ENCODE measurements at places on chromosomes 1 and 21.

- DNase-seq, result no peak
Observed at GRCh38 chr1:6125366-6125765, 54.8 kb downstream of the CHD5 start.

DNA sequence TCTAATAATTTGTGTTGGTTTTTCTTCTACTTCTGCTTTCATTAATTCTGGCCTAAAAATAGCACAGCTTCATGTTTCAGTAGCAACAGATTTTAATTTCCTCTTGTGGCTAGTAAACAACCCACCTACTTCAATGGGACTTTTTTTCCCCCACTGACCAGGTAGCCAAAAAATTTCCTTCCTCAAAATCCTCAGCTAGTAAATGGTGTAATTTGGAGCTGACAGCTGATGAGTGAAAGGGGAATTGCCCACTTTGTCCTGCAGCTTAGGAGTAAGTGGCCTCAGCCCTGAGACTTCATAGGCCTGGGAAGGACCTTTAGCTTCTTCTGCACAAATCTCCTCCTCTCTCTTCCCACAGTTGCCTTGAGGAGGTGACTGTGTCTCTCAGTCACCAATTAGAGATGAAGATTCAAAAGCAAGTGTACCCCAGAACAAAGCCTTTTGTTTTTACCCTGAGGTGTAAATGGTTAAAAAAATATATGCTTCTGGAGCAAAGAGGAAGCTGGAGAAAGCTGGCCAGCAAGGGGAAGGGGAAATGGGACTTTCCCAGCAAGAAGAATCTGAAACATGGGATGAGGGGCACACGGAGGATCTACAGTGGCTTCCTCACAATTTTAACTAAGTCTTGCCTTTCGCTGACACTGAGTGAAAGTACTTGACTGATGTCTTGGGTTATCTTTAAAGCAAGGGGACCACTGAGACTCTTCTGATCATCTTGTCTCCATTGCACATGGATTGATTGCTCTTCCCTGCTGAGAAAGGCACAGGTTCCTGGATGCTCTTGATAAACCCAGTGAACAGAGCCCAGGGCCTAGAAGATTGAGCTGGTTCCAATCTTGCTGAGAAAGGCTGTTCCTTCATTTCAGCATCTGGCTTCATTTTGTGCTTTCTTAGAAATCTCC, 35.8 kb upstream of the VCAM1 start:
- no peak for DNase-seq

- no peak for DNase-seq
Observed at GRCh38 chr1:6870086-6870485, 84.8 kb downstream of the CAMTA1 start.

GRCh38 chr1:153773096-153773921, 1.9 kb upstream of the SLC27A3 start:
- no peak for DNase-seq

- DNase-seq, result no peak
Observed at GRCh38 chr1:33175865-33176264, 6.0 kb downstream of the TRIM62 start.

- no peak for DNase-seq
Observed at GRCh38 chr1:5891736-5892135, 100.5 kb downstream of the NPHP4 start.

DNA sequence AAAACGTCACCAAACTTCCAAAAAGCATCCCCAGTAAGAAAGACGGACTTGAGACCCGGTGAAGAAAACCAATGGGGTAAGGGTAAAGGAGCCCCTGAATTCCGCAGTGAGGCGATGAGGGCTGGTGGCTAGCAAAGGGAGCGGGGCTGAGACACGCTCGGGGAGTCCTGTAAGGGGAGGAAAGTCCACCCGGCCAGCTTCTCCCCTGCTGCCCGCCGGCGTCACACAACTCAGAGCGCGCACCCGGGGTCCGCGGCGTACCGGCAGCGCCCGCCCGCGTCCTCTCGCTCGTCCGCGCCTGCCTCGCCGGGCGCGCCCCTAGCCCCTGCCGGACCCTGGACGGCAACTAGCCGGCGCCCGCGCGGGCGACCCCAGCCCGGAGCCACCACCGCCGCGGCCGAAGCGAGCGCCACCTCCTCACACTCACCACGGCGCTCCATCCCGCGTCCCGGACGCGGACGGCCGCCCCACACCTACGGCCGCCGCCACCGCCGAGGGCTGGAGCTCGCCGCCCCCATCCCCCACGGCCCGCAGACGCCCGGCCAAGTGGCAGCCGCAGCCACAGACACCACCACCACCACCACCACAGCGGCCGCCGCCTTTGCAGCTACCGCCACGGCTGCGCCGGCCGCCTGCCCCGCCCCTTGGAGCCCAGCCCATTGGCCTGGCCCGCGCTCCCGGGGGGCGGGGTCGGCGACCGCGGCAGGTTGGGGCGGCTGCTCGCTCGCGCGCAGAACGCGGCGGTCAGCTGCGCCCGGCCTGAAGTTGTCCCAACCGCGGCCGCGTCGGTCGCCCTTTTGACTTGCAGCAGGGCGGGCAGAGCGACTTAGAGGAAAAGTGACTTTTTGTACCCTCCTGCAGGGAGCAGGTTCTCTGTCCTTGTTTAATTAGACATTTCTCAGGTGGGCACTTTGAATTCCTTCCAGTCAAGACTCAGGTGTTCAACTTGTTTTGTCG, 10.0 kb upstream of the ARHGAP29 start:
- DNase-seq, result no peak

- DNase-seq, result no peak
Observed at GRCh38 chr1:153238527-153238926, 21.0 kb upstream of the LORICRIN start.

DNA sequence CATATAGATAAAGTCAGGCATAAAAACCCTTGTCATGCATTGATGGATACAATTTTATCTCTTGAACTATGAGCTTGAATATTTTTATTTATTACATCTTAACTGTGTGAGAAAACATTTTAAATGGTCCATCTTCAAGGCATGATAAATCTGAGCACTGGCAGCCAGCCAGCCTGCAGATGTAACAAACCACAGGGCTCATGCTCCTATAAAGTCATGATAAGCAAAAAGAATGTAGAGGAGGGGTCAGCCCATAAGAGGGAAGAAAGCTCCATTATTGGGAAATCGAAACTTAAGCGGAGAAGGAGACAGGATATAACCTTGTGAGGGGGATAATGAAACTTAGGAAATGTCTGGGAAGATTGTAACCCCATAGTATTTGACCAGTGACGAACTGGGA, 839.0 kb downstream of the LRRIQ3 start:
- no peak for DNase-seq

- no peak for DNase-seq
Observed at GRCh38 chr1:3003941-3004270, 17.4 kb upstream of the ACTRT2 start.

DNA sequence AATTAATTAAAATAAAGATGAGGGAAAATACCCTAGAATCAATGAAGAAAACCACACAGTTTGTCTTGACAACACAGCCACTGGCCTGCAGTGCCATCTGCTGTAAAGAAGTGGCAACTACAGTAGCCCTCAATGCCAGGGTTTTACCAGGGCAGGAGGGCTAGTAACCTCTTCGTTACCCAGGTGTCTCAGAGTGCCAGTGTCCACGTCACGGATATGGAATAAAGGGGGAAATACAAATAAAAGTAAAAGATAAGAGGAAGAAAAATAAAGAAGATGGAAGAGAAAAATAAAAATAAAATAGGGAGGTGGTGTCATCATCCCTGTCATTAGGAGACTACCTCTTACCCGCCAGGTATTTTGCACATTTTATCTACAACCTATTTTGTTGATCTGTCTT, 14.2 kb upstream of the SLC44A3 start:
- DNase-seq, result peak; percentile 31

DNA sequence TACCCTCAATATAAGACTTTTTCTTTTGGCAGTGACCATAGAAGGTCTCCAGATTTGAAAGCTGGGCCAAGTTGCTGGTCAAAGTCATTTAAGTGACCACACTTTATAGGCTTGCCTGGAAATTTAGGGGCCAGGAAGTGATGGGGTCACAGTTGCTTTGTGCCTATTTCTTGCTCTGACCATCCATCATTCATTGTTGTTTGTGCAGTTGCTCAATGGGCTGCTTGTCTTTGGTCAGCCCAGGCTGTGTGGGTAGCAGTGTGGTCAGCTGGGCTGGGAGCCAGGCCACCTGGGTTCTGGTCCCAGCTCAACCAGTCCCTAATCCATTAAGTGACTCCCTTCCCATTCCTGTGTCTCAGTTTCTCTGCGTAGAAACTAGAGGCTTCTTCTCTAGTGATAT, 2.1 kb upstream of the OTUD7B start:
- no peak for DNase-seq

GRCh38 chr21:45478816-45479669, 63.2 kb downstream of the SLC19A1 start:
- DNase-seq, result no peak

- no peak for DNase-seq
Observed at GRCh38 chr1:163442231-163442879, 120.6 kb downstream of the NUF2 start.

DNA sequence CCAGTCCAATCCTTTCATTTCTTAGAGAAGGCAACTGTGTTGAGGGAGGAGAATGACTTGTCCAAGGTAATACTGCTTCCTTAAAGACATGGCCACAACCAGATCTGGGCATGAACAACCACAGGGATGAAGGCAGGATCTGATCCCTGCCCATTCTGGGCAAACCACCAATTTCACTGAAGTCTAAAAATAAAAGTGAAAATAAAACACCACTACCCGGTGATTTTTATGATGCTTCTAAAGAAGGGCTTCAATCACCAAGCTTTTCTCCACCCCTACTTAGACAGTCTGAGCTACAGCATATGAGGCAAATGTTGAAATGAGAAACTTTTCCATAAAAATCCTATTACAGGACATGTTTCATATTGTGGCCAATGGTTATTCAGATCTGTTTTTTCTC, 133.0 kb downstream of the PTPN14 start:
- no peak for DNase-seq

DNA sequence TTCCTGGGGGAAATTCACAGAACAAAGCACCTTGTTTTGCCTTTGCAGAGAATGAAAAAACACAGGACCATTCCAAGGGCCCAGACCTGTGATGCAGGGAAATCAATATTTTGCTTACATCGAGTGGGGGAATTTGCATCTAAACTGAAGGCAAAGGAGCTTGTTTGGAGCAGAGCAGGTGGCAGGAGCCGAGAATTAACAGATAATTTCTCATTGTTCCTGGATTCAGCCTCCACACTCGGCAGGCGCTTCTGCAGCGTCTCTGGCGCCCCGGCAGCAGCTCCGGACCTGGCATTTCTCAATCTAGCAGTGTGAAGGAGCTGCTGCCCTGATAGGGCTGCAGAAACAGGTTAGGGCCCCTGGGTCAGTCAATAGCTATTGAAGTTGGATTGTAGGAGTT, 2.0 kb upstream of the SYT6 start:
- DNase-seq, result no peak

DNA sequence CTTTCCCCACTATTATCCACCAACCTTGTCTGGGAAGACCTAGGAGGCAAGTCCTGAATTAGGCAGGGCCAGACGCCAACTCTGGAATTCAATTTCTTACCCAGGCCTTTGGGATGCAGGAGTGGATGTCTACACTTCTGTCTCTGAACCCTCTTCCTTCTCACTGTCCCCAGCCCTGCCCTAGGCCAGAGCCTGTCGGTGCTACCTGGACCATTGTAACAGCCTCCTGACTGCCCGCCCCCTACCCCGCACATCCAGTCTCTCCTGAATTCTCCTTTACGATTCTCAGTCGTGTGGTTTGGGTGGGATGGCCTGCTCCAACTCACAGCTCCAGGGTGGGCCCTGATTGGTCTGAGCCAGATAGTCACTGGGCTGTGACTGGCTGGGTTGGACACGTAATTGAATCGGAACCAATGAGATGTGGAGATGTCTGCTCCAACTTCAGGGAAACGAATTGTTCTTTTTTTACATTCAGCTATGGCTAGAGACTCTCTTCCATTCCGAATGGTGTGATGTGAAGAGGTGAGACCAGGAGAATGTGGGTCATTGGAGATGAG, 304.6 kb downstream of the PTPRU start:
- DNase-seq, result no peak

DNA sequence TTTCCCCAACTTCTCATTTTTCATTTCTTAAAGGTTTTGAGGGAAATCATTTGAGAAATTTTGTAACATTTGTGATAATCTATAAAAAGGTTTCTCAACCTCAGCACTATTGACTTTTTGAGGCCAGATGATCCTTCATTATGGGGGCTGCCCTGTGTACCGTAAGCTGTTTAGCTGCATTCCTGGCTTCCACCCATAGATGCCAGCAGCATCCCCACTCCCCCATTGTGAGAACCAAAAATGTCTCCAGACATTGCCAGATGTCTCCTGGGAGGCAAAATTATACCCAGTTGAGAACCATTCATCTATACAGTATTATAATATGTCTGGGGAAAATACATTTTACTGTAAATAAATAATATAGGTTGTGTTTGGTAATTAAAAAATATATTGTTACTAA, 146.0 kb downstream of the PBX1 start:
- DNase-seq, result no peak

DNA sequence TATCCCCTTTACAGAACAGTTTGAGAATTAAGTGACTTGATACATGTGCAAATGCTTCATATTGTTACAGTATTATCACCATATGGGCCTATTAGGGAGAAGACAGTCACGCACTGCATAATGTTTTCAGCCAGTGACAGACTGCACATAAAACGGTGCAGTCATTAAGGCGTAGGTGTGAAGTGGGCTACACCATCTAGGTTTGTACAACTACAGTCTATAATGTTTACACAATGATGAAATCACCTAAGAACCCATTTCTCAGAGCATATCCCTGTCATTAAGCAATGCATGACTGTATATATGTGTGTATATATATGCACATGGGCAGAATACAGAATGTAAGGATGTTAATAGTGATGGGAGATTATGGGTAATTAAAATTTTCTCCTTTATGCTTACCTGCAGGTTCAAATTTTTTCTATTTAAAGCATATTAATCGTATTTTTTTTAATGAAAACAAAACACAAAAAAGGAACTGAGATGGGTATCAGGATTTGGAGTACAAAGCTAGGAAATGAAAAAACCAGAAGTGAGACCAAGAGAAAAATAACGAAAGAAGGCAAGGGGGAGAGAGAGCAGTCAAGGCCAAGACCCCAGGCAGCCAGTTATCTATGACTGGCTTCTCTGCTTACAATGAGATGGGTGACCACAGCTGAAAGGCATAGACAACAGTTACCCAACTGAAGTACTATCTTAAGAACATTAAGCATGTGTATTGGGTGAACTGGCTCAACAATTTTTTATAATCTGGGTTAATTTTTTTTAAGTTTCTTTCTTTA, 122.9 kb upstream of the DAB1 start:
- DNase-seq, result no peak

DNA sequence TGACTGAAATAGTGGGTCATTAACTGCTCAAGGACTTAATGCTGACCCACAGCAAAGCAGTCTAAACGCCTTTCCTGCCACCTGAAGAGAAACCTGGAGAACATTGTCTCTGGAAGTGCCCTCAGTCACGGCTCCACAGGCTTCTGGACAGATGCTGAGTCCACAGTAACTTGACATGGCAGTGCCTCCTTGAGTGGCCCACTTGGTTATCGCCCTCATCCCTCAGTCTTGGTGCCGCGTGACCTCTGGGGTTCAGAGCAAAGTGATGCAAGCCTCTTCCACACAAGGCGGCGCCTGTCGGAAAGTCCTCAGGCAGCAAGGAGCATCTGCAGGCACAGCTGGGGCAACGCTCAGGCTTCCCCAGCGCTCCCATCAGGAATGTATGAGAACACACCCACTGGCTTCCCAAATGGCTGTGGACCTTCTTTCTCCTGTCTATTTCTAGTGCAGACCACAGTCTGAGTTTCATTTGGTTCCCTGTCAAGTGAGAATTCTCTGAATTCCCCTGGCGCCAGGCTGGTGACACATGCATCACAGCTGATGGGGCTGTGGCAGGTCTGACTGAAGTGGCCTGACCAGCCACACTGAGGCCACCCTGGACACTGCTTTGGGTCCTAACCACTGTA, 13.0 kb upstream of the ANGPTL7 start:
- no peak for DNase-seq

Measured in cerebellar nuclear complex (tissue), 1 donor.